Endothelial cell (in vitro differentiated cells): ENCODE measurements at places on chromosomes 5 and 9.

- DNase-seq, result no peak
Measured at GRCh38 chr5:138869763-138870500, 5.2 kb downstream of the LRRTM2 start.

- no peak for DNase-seq
Measured at GRCh38 chr9:133581513-133582343, 27.5 kb downstream of the FAM163B start.

- no peak for DNase-seq
Measured at GRCh38 chr9:85163415-85163814, 493.9 kb downstream of the NTRK2 start.

DNA sequence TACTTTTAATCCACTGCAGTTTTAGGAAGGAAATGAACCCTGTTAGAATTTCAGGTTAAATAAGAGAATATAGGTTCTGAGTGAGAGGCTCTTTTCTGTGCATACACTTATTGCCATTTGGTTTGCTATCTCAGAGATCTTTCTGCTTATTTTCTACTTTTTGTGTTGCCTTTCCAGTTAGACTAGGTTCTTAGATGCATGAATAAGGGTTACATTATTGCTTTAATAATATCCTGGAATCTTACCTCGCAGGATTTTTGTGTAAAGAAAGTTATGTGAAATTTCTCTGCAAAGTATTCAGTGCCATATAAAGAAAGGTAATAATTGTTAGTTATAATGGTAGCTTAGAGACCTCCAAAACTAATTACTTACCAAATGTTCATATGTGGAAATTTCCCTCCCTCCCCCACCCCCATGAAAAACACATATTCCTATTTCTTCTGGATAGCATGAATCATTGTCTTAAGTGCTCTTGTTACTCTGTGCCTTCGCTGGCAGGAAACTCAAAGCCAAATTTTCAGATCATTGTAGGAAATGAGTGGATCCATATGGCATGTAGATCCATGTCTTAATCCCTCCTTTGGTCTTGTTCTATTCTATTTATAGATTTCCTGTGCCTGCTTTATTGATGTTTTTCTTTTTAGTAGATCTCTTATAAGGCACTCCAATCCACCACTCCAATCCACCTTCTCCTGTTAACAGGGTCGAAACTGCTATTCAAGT is 2.7 kb upstream of the APBA1 start:
- no peak for DNase-seq

DNA sequence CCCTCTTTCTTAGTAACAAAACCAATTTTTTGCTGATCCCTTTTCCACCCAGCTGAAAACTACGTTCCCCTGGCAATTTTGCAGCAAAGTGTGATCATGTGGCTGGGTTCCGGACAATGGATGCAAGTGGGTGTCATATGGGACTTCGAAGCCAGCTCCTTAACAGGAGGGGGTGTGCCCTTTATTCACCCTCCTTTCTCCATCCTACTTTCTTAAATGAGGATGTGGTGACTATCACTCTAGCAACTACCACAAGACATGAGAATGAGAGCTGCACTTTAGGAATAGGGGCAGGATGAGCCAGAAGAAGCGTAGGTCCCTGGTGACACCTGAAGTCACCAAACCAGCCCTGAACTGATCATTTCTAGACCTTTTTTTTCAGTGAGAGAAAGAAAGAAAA is 58.9 kb downstream of the IRF1 start:
- DNase-seq, result no peak

GRCh38 chr5:107215611-107216010 is 455.1 kb downstream of the EFNA5 start:
- no peak for DNase-seq

GRCh38 chr9:72986522-72987116 is 33.8 kb upstream of the ALDH1A1 start:
- DNase-seq, result no peak

DNA sequence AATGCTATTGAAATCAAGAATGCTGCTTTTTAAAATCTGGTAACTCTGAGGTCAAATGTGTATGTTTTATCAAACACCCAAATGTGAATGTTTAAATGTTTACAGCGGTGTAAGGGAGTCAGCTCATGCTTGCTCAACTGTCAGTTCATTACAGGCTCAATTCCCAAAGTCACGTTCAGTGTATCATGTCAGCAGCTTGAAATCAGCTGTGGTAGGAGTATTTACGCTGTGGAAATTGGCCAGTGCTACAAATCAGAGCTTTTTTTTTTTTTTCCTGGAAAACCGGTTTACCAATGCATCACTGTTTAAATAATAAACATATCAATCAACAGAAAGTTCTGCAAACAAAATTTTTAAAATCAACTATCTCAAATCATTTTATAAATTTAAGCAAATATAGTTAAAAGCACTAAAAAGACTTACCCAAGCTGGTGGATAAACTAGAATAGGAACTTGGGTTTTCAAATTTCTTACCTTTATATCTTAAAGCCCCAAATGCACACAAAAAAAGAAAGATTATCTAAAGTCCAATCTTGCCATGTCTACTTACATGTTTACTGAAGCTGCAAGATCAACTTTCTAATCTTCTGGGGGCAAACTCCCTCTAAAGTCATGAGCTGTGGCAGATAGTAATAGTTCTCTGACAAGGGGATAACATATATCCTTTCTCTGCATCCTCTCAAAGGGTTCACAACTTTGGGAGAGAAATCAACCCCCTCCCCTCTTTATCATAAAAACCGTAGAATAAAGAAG is 57.6 kb upstream of the GRAMD2B start:
- DNase-seq, result no peak

DNA sequence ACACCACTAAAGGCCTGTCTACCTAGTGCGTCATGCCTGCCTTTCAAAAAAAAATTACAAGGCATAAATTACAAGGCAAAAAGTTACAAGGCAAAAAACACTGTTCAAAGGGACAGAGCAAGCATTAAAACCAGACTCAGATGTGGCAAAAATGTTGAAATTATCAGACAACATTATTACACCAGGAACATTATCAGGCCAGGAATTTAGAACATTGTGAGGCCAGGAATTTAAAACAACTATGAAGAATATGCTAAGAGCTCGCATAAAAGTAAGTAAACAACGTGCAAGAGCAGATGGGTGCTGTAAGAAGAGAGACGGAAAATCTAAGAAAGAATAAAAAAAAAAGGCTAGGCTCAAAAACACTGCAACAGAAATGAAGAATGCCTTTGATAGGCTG is 18.2 kb upstream of the MLANA start:
- no peak for DNase-seq

- DNase-seq, result no peak
Measured at GRCh38 chr9:129183495-129184218, 5.6 kb upstream of the IER5L start.

DNA sequence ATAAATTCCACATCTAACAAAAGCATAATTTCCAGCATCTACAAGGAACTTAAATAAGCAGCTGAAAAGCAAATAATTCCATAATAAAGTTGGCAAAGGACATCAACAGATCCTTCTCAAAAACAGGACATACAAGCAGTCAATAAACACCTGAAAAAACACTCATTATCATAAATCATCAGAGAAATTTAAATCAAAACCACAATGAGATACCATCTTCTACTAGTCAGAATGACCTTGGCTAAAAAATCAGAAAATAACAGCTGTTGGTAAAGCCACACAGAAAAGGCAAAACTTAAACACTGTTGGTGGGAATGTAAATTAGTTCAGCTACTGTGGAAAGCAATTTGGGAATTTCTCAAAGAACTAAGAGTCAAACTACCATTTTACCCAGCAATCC is 1371.1 kb upstream of the ACO1 start:
- no peak for DNase-seq

- no peak for DNase-seq
Measured at GRCh38 chr5:89570557-89570956, 687.6 kb upstream of the MEF2C start.
